Caco-2 (cell line): ENCODE measurements at places on chromosomes 4 and X.

- no peak overlapping the region for H3K4me3 ChIP-seq
- H3K27me3 ChIP-seq, result no peaks in the 10 kb centered on the region
- H3K36me3 ChIP-seq, result no peaks in the 10 kb centered on the region
These were observed 100.0 kb downstream of the ADRA2C start for GRCh38 chr4:3865986-3866812.

- H3K36me3 ChIP-seq, result peaks cover 1% of the 10 kb centered on the region
- no peaks in the 10 kb centered on the region for H3K4me1 ChIP-seq
- H3K27me3 ChIP-seq, result no peaks in the 10 kb centered on the region
- H3K27ac ChIP-seq, result peak overlapping the region; percentile 23
- no peak for DNase-seq
These were observed 131.3 kb downstream of the NSUN7 start for GRCh38 chr4:40881096-40881495.

- H3K4me1 ChIP-seq, result no peaks in the 10 kb centered on the region
- DNase-seq, result no peak
- H3K36me3 ChIP-seq, result no peaks in the 10 kb centered on the region
- no peaks in the 10 kb centered on the region for H3K27me3 ChIP-seq
- no peak overlapping the region for H3K4me3 ChIP-seq
These were observed 387.9 kb upstream of the RPS6KA3 start for GRCh38 chrX:20654596-20655106.

- peak overlapping the region; percentile 47 for H3K4me3 ChIP-seq
- 0 out of 2 replicates have a peak, but pooled peaks cover 7% of the 10 kb centered on the region for H3K4me1 ChIP-seq
- no peaks in the 10 kb centered on the region for H3K36me3 ChIP-seq
- no peak overlapping the region for H3K27ac ChIP-seq
These were observed 1.0 kb downstream of the FAT4 start for GRCh38 chr4:125315576-125316400.

- peak overlapping the region; percentile 92 for H3K27ac ChIP-seq
- H3K4me1 ChIP-seq, result peaks cover 38% of the 10 kb centered on the region
- no peaks in the 10 kb centered on the region for H3K27me3 ChIP-seq
These were observed 96.1 kb downstream of the PHKA2 start for GRCh38 chrX:18887825-18888212.

GRCh38 chrX:153684467-153685155, 3.1 kb upstream of the SLC6A8 start:
- H3K36me3 ChIP-seq, result no peaks in the 10 kb centered on the region
- H3K4me1 ChIP-seq, result no peaks in the 10 kb centered on the region
- no peak for DNase-seq
- H3K27ac ChIP-seq, result no peak overlapping the region
- no peaks in the 10 kb centered on the region for H3K27me3 ChIP-seq

DNA sequence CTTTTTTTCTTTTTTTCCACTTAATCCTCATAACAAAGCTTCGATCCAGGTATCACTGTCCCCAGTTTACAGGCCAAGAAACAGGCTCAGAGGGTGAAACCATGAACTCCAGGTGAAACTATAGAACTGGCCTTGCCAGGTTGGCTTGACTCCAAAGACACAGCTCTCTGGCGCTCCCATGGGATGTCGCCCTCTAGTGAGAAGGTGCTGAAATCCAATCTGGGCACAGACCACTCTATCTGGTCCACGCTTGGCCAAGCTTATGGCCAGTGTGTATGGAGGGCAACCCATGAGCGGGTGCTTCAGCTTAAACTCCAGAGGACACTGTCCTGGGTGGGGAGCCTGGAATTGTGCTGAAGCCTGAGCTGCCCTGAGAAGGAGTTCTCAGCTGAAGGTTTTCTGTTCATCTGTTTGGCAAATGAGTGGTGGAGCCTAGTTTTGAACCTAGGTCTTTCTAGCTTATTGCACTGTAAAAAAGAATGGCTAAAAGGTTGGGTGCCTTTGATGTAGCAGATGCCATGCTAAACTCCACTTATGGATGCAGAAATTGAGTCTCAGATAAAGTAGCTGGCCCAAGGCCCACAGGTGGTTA, 70.5 kb downstream of the SEL1L3 start:
- no peaks in the 10 kb centered on the region for H3K4me1 ChIP-seq
- H3K27ac ChIP-seq, result no peak overlapping the region
- H3K4me3 ChIP-seq, result no peak overlapping the region

DNA sequence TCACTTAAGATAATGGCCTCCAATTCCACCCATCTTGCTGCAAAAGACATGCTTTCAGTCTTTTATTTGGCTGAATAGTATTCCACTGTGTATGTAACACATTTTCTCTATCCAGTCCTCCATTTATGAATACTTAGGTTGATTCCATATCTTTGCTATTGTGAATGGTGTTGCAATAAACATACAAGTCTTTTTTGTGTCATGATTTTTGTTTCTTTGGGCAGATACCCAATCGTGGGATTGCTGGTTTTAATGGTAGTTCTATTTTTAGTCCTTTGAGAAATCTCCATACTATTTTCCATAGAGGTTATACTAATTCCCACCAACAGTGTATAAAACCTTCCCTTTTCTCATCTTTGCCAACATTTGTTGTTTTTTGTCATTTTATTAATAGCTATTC, 180.9 kb downstream of the SMIM20 start:
- no peak overlapping the region for H3K27ac ChIP-seq
- H3K4me3 ChIP-seq, result no peak overlapping the region
- DNase-seq, result no peak
- no peaks in the 10 kb centered on the region for H3K36me3 ChIP-seq
- H3K4me1 ChIP-seq, result no peaks in the 10 kb centered on the region

DNA sequence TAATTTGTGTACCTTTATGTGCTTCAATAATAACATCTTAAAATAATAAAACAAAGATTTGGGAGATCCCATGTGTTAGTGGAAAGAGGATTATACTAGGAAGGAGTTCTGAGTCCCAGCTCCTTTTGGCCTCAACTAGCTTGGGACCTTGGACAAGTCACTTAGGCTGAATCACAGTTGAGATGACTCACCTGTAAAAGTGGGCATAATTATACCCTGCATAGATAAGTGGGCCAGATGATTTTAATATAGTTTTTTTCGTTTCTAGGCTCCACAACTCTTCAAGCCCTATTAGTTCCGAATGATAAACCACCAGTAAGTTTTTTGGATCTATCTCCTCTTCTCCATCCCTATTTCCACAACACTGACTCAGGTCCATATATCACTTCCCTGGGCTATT, 131.8 kb downstream of the ENOX2 start:
- no peaks in the 10 kb centered on the region for H3K36me3 ChIP-seq
- H3K27ac ChIP-seq, result no peak overlapping the region
- H3K4me3 ChIP-seq, result no peak overlapping the region
- DNase-seq, result no peak

DNA sequence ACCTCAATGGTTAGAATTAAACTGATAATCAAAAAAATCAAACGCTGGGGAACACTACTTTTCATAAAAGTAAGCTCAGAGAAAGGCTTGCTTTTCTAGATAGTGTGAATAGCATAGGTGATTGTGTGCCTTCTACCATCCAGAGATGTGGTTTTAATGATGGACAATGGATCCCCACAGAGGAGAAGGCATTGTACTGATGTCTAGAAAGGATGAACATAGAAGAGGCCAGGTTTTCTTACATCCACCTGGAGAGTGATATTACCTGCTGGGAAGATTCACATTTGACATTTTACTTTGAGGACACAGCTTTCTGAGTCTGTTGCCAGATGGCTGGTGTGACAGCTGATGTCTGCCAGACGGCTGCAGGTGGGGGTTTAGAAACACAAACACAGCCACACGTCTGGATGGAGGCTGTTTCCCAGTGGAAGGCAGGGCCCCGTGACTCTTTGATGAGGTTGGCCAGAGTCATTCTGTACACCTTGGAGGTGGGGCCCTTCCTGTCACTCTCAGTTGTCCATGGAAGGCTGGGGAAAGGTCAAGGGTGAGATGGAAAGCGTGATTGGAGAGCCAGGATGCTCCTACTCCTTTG, 114.4 kb downstream of the PSAPL1 start:
- no peak for DNase-seq
- no peak overlapping the region for H3K27ac ChIP-seq
- no peaks in the 10 kb centered on the region for H3K36me3 ChIP-seq

GRCh38 chr4:7206911-7207567, 14.7 kb downstream of the SORCS2 start:
- H3K27ac ChIP-seq, result no peak overlapping the region
- H3K4me1 ChIP-seq, result no peaks in the 10 kb centered on the region
- no peak for DNase-seq
- H3K36me3 ChIP-seq, result no peaks in the 10 kb centered on the region
- H3K4me3 ChIP-seq, result no peak overlapping the region

GRCh38 chrX:119698845-119699244, 5.9 kb upstream of the SEPTIN6 start:
- H3K36me3 ChIP-seq, result no peaks in the 10 kb centered on the region
- no peak overlapping the region for H3K4me3 ChIP-seq
- H3K27me3 ChIP-seq, result no peaks in the 10 kb centered on the region
- peak; percentile 64 for DNase-seq
- no peak overlapping the region for H3K27ac ChIP-seq

- peaks cover 12% of the 10 kb centered on the region for H3K4me1 ChIP-seq
- H3K27ac ChIP-seq, result no peak overlapping the region
- H3K4me3 ChIP-seq, result no peak overlapping the region
- no peak for DNase-seq
- no peaks in the 10 kb centered on the region for H3K27me3 ChIP-seq
These were observed 620.0 kb downstream of the ANKRD50 start for GRCh38 chr4:124092541-124092984.

DNA sequence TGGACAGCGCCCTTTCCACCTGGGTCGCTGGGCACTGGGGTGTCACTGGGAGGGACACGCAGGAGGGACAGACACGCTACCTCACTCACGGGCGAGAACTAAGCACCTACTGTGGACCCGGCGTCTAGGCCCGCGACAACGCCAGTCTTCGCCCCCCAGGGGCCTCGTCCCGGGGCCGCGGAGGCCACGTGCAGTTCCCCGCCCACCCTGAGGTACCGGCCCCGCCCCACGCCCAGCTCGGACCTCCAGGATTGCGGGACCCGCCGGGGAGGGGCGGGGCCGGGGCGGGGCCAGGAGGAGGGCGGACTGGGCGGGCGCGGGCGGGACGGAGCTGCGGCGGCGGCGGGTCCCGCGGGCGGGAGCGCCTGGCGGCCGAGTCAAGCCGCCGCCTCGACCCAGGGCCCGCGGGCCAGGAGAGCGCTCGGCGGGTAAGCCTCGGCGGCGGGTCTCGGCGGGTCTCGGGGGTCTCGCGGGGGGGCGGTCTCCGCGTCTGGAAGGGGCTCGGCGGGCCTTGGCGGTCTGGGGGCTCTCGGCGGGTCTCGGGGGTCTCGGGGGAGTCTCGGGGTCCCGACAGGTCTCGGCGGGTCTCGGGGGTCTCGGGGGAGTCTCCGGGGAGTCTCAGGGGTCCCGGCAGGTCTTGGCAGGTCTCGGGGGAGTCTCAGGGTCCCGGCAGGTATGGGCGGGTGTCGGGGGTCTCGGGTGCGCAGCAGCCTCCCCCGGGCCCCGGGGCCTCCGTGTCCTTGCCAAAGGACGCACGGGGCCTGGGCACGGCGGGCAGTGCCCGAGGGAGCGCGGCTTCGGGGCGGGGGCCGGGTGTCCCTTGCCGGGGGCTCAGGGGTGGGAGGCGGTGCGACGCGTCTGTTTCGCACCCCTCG, at the start of gene SH3BP2:
SH3BP2 (plus strand) TSS at position 375 of the 875 bp plus-strand sequence. CDS start 27,533 bp downstream, outside the sequence.
- peak within 1 kb of the TSS; percentile 22 for H3K27ac ChIP-seq
- no peaks in the 10 kb centered on the region for H3K36me3 ChIP-seq
- peak within 1 kb of the TSS; percentile 49 for H3K4me3 ChIP-seq
- DNase-seq, result peak; percentile 85
- H3K4me1 ChIP-seq, result peaks cover 25% of the 10 kb centered on the region

GRCh38 chr4:182736207-182736606, 181.0 kb downstream of the DCTD start:
- no peaks in the 10 kb centered on the region for H3K4me1 ChIP-seq
- DNase-seq, result no peak
- no peaks in the 10 kb centered on the region for H3K27me3 ChIP-seq
- H3K36me3 ChIP-seq, result peaks cover 1% of the 10 kb centered on the region; the same call in 1 of the 2 replicates
- no peak overlapping the region for H3K4me3 ChIP-seq
- no peak overlapping the region for H3K27ac ChIP-seq

GRCh38 chr4:90815569-90815968, 688.4 kb downstream of the CCSER1 start:
- H3K4me3 ChIP-seq, result no peak overlapping the region

DNA sequence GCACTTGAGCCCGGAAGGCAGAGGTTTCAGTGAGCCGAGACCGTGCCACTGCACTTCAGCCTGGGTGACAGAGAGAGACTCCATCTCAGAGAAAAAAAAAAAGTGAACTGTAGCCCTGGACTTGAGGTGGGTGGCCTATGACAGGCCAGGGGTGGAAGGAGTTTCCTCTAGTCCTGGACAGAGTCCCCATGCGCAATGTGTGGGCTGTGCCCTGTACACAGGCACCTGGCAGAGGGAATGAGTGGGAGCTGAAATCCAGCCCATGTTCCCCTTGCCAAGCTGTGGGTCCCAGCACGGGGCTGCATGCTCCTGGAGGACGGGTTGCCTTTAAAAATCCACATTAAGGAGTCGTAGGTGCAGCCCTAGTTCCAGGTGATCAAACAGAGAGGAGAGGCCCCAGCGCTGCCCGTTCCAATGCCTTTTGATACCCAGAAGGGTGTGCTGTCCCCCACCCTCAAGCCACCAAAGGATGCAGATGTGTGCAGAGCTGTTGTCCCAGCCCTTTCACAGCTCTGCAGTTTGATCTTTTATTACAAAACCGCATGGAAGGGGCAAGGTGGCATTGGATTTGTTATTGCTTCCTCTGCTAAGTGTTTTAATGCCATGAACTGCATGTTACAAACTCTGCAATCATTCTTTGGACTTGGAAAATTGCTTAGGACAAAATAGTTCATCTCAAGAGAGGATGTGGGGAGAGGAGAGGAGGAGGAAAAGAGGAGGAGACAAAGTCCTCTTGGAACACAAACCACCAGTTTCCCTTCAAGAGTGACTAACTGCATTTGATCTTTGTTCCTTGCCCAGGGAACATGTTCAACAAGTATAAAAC, 38.0 kb upstream of the PDK3 start:
- no peaks in the 10 kb centered on the region for H3K4me1 ChIP-seq
- H3K27ac ChIP-seq, result no peak overlapping the region
- no peaks in the 10 kb centered on the region for H3K27me3 ChIP-seq
- H3K36me3 ChIP-seq, result no peaks in the 10 kb centered on the region
- DNase-seq, result no peak

GRCh38 chr4:158624889-158625478, 46.7 kb downstream of the C4orf46 start:
- H3K4me1 ChIP-seq, result no peaks in the 10 kb centered on the region
- no peak for DNase-seq
- H3K4me3 ChIP-seq, result no peak overlapping the region
- no peaks in the 10 kb centered on the region for H3K27me3 ChIP-seq
- H3K27ac ChIP-seq, result no peak overlapping the region

- H3K36me3 ChIP-seq, result no peaks in the 10 kb centered on the region
- no peak for DNase-seq
- H3K27me3 ChIP-seq, result no peaks in the 10 kb centered on the region
- H3K27ac ChIP-seq, result no peak overlapping the region
- H3K4me1 ChIP-seq, result no peaks in the 10 kb centered on the region
These were observed 12.2 kb upstream of the GPRIN3 start for GRCh38 chr4:89319756-89320155.
